RPMI8226 (cell line): ENCODE measurements at places on chromosomes 3 and 15.
A peak's percentile ranks its signal among the peaks of the same experiment; 100 is the strongest.

GRCh38 chr3:148861277-148861869, 3.7 kb upstream of the CPA3 start:
- DNase-seq = peak; percentile 54

- DNase-seq = no peak
Measured at GRCh38 chr3:27641271-27641800, 80.8 kb downstream of the EOMES start.

GRCh38 chr15:86905625-86906256, 826.1 kb downstream of the AGBL1 start:
- DNase-seq = no peak

DNA sequence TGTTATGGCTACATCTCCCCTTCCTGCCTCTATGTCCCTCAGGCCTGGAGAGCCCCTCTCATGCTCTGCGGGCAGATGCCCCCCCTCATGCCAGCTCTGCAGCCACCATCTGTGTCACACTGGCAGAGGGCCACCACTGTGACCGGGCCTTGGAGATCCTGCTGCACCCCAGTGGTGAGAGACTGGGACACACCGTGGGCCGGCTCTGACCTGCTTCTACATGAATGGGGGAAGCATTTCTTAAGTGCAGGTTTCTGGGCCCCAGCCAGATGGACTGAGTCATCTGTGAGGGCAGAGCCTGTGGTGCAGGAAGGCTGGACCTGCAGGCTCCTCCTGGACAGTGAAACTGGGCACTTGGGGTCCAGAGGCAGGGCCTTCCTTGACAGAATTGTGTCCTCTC, 4.8 kb downstream of the VWA5B2 start:
- peak; percentile 83 for DNase-seq

DNA sequence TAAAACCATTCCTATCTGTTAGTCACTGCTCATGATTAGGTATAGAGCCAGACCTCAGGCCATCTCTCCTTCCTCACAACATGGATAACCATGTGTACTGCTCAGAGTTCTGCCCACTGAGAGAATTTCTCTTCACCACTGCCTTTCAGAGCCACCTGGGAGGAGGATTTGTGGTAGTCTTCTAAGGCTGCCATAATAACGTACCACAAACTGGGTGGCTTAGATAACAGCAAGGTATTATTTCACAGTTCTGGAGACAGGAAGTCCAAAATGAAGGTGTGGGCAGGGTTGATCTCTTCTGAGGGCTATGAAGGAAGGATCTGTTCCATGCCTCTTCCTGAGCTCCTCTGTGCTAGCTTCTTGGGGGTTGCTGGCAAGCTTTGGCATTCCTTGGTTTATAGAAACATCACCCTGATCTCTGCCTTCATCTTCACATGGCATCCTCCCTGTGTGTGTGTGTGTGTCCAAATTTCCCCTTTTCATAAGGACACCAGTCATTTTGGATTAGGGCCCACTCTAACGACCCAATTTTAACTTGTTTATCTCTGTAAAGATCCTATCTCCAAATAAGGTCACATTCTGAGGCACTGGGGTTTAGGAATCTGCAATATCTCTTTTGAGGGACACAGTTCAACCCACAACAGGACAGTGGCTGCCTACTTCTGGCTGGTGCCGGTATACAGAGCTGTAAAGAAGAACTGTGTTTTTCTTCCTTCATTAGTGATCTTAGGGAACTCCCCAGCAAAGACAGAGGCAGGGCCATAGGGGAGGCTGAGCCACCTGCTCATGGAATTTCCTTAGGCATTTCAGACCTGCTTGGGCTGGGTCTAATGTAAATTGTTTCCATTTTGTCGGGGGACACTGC, 42.1 kb upstream of the NOX5 start:
- DNase-seq = no peak

DNA sequence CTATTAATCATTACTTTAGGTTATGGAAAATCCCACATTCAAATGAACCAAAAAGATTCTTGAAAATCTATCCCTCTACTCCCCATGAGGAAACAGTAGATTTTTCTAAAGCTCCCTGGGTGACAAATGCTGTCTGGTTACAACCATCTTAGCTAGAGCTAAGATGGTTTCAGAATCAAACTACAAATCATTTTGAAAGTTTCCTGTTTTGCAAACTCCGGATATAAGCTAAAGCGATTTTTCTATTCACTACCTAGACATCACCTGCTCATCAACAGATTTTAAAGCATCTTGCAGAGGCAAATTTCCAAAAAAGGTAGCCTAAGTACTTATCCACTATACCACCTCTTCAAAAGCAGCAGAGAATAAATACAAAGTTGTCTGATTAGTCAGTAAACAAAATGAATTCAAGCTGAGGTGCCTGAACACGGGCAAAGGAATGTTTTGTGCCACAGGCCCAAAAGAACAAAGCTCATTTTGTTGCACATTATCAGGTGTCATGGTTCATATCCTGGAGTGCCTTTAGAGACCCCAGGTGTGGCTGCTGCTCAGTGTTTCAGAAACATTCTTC, 204.9 kb downstream of the TNIK start:
- DNase-seq = no peak

- no peak for DNase-seq
Measured at GRCh38 chr3:101702726-101703125, 16.2 kb upstream of the RPL24 start.

- DNase-seq = no peak
Measured at GRCh38 chr3:133992381-133992780, 37.3 kb downstream of the SLCO2A1 start.

DNA sequence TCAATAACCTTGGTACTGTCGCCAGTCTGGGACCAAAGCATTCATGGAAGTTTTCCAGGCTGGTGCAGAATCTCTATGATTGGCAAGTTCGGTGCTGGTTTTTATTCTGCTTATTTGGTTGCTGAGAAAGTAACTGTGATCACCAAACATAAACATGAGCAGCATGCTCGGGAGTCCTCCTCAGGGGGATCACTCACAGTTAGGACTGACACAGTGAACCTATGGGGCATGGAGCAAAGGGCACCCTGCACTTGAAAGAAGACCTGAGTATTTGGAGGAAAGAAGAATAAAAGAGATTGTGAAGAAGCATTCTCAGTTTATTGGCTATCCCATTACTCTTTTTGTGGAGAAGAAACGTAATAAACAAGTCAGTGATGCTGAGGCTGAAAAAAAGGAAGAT, 19.1 kb upstream of the EIF2B5 start:
- DNase-seq = no peak

- peak; percentile 86 for DNase-seq
Measured at GRCh38 chr3:187774185-187774789, 29.0 kb upstream of the BCL6 start.

DNA sequence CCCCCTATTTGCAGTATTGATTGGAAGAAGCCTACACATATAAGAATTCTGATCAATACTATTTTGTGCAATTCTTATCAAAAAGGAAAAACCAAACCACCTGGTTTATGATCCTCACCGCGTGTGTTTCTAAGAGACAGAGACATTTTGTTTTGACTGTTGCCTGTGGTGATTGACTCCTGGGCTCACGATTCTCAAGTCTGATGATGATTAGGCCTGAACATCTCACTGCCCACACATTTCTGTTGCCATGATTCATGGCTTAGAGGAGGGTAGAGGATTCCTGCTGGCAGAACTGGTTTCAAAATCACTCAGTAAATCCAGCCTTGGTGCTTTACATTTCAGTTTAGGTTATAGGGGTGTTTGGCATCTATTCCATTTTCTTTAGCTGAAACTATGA, 88.3 kb upstream of the UBE3A start:
- no peak for DNase-seq

DNA sequence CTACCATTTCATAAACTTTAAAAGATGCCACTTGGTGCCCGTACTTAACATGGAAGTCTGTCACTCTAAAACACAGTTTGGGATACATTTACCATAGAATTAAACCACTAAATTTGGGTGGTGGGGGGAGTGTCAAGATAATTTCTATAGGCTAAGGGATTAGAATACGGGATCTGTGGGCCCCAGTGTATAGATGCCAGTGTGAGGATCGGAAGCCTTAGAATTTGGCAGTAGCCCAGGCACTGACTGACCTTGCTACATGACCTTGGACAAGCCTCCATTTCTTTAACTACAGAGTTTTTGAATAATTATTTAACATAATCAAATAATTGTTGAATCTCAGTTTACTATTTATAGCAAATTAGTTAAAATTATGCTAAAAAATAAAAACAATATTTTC, 76.3 kb upstream of the STRIT1 start:
- no peak for DNase-seq

DNA sequence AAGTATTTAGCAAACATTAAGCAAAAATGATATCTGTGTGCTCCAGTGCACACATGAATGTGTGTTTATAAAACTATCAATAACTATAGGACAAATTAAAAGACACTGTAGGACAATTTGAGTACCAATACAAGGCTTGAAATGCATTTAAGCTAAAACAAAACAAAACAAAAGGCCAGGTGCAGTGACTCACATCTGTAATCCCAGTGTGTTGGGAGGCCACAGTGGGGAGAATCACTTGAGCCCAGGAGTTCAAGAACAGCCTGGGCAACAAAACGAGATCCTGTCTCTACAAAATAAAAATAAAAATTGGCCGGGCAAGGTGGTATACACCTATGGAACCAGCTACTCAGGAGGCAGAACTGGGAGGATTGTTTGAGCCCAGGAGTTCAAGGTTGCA, 50.7 kb downstream of the CSNK1G1 start:
- no peak for DNase-seq

- DNase-seq = no peak
Measured at GRCh38 chr3:29181149-29181780, 99.6 kb upstream of the RBMS3 start.

- peak; percentile 55 for DNase-seq
Measured at GRCh38 chr3:178436773-178437172, 99.5 kb upstream of the KCNMB2 start.
